ENCODE measurements at places on chromosomes 11 and 22. TPM values are rescaled to one million over a fixed set of nuclear protein-coding genes. Genes with fewer than 3 reads are reported as not detected.

The OR10A2 gene
- not detected for total RNA-seq

The OSBP2 gene
- 1.3 TPM for total RNA-seq

The TIGD3 gene
- total RNA-seq, result 1.7 TPM

The EIF3D gene
- 399 TPM for total RNA-seq

The OR4C3 gene
- total RNA-seq, result not detected

The DBX1 gene
- total RNA-seq, result not detected

The LRRC56 gene
- total RNA-seq, result 0.34 TPM

The C22orf15 gene
- total RNA-seq, result not detected

The APOBEC3G gene
- total RNA-seq, result 23.4 TPM

The BEST1 gene
- 0.96 TPM for total RNA-seq

The OR4D5 gene
- not detected for total RNA-seq

The DLG2 gene
- not detected for total RNA-seq

The GALNT18 gene
- 0.64 TPM for total RNA-seq

The KIRREL3 gene
- total RNA-seq, result 9.8 TPM

The LRP4 gene
- total RNA-seq, result 1.1 TPM

The OR56B4 gene
- not detected for total RNA-seq

Measured in M059J (cell line).